ENCODE measurements at places on chromosomes 11 and 22.

DNA sequence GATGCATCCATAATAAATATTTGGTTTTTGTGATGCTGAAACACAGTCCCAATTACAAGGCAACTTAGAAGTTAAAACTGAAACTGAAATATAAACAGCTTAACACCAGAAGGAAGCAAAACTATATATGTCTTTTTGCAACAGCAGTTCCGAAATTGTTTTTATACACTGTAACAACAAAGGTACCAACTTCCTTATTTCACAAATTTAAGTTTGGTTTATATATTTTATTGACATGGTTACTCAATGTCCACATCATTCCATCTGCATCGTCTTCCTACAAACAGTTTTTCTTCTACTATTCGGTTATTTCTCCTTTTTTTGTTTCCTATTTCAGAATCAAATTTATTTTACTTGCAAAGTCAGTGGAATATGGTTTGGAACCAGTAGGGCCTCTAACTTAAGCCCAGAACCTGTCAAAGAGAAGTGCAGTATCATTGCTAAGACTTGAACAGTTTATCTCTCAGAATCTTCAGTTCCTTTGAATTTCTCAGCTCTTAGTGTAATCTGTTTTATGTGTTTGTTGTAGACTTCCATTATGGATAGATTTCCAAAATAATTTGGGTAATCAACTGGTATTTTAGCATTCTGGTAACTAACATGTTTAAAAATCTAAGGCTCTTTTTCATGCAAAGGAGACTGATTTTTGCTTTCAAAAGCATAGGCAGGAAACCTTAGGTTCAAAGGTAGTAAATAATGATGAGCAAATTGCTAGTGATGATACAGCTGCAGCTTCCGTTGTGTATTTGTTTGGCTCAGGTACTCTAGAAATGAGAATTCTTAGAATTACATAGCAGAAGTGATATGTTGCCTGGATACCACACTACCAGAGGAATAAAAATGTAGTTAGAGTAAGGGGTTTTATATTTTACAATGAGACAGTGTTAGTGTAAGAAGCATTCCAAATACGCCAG is 8.2 kb upstream of the HSPA8 start:
- no peak for DNase-seq

- no peak for DNase-seq
Observed at GRCh38 chr11:97409141-97409540, 1019.3 kb downstream of the JRKL start.

- DNase-seq: no peak
Observed at GRCh38 chr11:64999478-64999877, 2.7 kb upstream of the BATF2 start.

GRCh38 chr22:20523086-20523983 is 15.9 kb downstream of the MED15 start:
- DNase-seq: no peak

GRCh38 chr22:35457729-35458546 is 58.0 kb downstream of the MCM5 start:
- DNase-seq: no peak

DNA sequence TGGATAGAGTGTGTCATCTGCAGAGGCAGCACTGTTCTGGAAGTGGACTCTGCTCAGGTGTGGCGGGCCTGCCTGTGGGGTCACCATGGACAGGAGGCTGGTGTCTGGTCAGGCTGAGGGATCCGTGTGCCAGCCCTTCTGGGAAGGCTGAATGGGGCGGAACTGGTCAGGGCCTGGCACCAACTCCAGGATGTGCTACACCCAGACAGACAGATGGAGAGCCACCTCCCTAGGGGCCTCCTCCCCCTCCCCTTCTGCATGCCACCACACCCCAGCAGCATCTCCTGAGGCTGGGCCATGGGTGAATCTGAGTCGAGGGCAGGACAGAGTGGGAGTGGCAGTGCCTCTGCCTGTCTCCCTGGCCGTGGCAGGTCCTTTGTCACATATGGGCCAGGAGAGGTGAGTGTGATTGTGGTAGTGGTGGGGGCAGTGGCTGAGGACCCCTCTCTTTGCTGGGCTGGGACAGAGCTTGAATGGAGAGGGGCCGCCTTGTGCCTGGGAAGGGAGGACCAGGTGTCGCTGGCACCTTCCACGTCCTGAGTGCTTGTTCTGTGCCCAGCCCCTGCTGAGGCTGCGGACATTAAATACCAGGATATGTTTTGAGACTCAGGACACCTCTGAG is 29.1 kb downstream of the ST3GAL4 start:
- no peak for DNase-seq

DNA sequence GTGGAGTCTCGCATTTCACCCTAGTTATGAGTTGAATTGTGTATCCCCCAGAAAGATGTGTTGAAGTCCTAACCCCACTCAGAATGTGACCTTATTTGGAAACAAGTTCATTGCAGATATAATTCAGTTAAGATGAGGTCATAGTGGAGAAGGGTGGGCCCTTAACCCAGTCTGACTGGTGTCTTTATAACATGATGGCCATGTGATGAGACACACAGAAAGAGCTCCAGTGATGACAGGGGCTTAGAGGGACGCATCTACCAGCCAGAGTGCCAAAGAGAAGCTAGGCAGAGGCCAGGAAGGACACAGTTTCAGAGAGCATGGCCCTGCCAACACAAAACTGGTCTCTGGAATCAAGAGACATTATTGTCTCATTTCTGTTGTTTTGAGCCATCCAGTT is 50.3 kb downstream of the LARGE1 start:
- DNase-seq: no peak

DNA sequence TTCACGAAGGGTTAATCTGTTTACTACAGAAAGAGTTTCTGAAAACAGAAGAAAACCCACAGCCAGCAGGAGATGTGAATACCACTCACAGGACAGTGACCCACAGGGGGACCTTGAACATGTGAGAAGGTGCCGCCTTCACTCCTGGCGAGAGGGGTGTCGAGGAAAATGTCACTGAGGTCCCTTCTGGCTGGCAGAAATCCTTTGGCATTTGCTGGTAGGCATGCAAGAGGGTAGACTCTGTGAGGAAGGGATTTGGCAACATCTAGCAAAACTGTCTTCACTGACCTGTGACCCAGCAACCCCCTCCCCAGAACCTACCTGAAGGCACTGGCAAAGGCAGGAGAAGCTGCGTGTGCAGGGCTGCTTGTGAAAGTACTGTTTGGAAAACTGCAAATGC is 8.6 kb downstream of the KCNQ1 start:
- no peak for DNase-seq

- no peak for DNase-seq
Observed at GRCh38 chr22:24424001-24424900, 3.1 kb upstream of the ADORA2A start.

DNA sequence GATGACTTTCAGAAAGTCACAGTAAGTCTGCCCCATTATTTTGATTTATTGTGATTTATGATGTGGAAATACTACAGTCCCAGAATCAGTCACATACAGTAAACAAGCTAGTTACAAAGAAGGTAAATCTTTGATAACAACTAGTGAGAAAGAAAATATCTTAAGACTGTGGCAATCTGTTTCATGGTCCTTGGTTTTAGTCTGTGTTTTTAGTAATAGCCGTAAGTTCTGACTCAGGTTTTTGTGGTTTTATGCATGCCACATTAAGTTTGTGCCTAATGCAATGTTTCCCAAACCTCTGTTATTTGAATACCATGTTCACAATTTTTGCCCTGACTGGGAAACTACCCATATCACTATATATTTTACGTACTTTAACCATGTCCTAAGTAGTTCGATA is 6.7 kb downstream of the CEP295 start:
- no peak for DNase-seq

GRCh38 chr22:19703869-19704268 is 10.4 kb upstream of the SEPTIN5 start:
- DNase-seq: no peak

- DNase-seq: no peak
Observed at GRCh38 chr11:14538271-14538925, 18.2 kb upstream of the PSMA1 start.

- no peak for DNase-seq
Observed at GRCh38 chr11:27443746-27444507, 28.7 kb downstream of the LGR4 start.

DNA sequence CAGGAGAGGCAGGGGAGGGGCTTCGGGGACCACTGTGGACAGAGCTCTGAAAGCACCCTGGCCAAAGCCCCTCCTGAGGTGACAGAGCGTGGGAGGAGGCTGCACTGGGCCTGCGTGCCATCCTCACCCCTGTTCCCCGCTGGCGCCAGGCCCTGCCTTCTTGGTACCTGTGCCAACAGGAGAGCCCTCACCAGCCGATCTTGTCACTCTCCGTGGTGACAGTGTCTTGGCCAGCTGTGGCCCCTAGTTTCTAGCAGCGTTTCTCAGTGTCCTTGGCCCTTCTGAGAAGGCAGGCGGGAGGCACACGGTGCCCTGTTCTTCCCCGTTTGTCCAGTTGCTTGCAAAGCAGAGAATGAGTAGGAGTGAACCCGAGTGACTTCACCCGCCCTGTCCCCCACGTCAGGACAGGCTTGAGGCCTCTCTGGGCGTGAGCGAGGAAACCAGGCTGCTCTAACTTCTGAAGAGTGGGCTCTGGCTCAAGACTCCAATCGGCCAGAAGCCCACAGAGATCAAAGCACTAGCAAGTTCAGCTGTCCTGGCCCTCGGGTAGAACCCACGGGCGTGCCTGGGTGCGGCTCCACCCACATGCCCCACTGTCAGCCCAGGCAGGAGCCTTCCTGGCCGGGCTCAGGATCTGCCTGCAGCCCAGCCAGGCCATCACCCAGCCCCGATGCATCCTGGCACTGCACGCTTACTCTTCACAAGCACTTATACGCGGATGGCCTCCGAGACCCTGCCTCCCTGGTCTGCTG is 60.2 kb upstream of the EMID1 start:
- no peak for DNase-seq

DNA sequence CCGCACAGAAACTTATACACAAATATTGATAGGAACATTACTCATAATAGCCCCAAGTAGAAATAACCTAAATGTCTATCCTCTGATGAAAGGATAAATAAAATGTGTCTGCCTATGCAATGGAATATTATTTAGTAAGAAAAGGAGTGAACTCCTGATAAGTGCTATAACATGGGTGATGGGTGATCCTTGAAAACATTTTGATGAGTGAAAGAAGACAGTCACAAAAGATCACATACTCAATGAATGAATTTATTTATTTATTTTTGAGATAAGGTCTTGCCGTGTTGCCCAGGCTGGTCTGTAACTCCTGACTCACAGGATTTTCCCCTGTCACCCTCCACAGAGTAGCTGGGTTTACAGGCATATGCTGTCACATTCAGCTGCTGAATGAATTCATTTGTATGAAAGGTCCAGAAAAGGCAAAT is 17.3 kb downstream of the RNF121 start:
- DNase-seq: no peak

DNA sequence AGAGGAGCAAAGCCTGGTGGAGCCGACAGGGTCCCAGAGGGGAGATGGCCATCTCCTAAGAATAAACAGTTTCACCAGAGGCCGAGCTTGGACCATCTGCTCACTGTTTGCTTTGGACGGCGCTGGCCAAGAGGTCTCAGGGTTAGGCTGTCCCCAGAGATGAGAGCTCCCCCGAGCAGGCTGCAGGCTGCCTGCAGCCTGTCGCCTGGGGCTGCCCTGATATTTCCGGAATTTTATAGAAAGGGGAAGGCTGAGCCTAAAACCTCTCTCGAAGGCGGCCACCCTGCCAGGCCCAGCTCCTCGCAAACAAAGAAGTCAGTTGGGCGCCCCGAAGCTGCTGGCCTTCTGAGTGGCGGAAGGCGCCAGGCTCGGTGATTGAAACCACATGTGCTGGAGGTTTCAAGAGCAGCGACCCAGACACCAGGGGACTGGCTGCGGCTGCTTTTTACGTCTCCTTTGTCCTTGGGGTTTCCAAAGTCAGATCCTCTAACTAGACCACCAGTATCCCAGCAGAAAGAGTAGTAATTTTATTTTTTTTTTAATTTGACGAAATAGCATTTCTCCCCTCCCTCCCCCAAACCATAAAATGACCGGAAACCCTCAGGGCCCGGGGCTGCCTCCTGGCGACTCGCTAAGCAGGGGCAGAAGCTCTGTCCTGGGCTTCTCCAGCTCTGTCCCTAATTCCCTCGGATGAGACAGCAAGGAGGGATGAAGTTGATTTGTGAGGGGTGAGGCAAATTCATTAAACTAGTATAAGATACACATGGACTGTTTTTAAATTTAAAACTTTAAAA is 57.4 kb downstream of the CLMP start:
- DNase-seq: no peak

DNA sequence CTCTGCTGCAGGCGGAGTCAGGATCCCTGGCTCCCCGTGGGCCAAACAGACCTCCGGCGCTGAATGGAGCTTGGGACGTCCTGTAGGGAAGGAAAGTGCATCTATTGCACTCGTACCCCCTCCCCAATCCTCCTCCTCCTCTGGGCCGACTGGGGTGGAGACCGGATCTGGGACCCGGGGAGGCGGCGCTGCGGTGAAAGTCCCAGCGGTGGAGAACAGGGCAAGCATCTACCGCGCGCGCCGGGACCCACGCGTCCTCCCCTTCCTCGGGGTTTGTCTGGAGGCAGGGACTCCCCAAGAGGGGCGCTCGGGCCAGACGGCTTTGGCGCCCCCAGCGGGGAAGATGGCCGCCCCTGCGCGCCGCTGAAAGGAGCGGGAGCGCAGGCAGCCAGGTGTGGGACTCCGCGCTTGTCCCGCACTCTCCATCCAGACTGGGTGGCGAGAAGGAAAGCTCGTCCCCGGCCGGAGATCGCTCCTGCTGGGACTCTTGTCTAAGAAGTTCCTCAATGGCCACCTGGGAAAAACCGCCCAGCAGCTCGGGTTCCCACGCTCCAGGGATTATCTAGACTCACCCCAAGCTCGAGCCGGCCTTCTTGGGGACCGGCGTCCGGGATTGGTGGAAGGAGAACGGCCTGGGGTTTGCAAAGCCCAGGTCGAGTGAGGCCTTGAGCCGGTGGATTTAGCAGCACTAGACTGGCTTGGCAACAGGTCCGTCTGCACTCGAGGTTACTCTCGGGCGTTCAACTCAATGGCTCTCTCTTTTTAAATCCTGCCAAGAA is 718 bp downstream of the FADS2 start:
- no peak for DNase-seq

DNA sequence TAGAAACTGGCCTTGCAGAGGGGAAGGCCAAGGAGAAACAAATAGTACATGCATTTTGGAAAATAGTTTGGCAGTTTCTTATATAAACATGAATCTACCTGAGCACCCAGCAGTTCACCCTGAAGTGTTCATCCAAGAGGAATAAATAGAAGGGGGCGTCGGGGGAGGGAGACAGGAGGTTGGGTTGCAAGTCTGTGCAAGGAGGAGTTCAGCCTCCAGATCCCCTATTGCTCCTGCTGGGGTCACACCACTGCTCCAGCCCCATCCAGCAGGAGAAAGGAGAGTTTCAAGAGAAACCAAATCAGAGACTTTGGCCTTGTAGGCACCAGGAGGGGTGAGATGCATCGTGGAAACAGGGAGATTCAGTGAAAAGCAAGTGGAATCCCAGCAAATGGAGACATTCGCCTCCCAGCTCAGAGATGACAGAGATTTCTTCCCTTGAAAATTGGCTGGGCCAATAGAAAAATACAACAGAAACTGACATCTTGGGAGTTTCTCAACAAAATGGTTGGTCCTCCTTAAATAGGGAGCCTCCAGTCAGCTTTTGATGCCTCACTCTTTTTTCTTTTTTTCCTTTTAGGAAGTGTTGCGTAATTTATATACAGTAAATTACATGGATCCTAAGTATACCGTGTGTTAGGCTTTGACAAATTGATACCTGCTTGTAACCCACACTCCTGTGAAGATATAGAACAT is 34.1 kb downstream of the OTOG start:
- DNase-seq: no peak

Data from stimulated activated CD8-positive, alpha-beta memory T cell treated with anti-CD3 and anti-CD28 coated beads, Interleukin-12 subunit alpha, Interleukin-12 subunit beta, amount 100 ng/mL, for 1 hour (primary cell).